Neural crest cell (in vitro differentiated cells): ENCODE measurements at places on chromosomes 12 and 14. TPM values are rescaled to one million over a fixed set of nuclear protein-coding genes. Genes with fewer than 3 reads are reported as not detected.
A peak's percentile ranks its signal among the peaks of the same experiment; 100 is the strongest.

The CMA1 gene
- total RNA-seq: not detected in 2 replicates

The BMAL2 gene
- total RNA-seq: 7.6 and 8.0 TPM in 2 replicates

The GUCY2C gene
- total RNA-seq: not detected in 2 replicates

The PTPN6 gene
- total RNA-seq: 0.73 and 1.1 TPM in 2 replicates

The RFX4 gene
- total RNA-seq: 52.1 and 53.8 TPM in 2 replicates

The ADGRD1 gene
- 0.73 and 0.98 TPM in 2 replicates for total RNA-seq

The C1QL4 gene
- total RNA-seq: 0.63 and 0.80 TPM in 2 replicates

The ADAMTS20 gene
- total RNA-seq: 1.8 and 2.0 TPM in 2 replicates

The CIROP gene
- total RNA-seq: not detected in 2 replicates

The NUDT4 gene
- 59.1 and 59.2 TPM in 2 replicates for total RNA-seq

The BMP4 gene
- 1.1 and 1.3 TPM in 2 replicates for total RNA-seq

The C12orf75 gene
- 34.6 and 40.4 TPM in 2 replicates for total RNA-seq

The SIX6 gene
- not detected in 2 replicates for total RNA-seq

The RERGL gene
- total RNA-seq: not detected in 2 replicates

DNA sequence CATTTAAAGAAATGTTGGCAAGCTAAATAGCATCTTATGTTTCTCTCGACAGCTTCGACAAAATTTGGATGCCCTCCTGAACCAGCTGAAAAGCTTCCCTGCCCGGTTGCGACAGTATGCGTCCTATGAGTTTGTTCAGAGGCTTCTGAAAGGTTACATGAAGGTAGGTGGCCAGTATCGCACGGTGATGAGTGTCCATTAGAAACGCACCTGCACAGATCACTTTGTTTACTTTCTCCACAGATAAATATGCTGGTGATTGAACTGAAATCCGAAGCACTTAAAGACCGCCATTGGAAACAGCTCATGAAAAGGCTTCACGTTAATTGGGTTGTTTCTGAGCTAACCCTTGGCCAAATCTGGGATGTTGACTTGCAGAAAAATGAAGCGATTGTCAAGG lies 36.5 kb downstream of the DYNC1H1 start:
- no peaks in the 10 kb centered on the region for H3K4me1 ChIP-seq
- no peak overlapping the region for H3K27ac ChIP-seq
- DNase-seq: no peak
- H3K36me3 ChIP-seq: peaks cover 16% of the 10 kb centered on the region

GRCh38 chr14:87489196-87489819 lies 503.7 kb downstream of the GALC start:
- H3K4me3 ChIP-seq: no peak overlapping the region
- no peak overlapping the region for H3K27ac ChIP-seq
- DNase-seq: no peak
- no peaks in the 10 kb centered on the region for H3K27me3 ChIP-seq
- no peaks in the 10 kb centered on the region for H3K36me3 ChIP-seq
- peaks cover 6% of the 10 kb centered on the region for H3K4me1 ChIP-seq

- DNase-seq: no peak
- H3K4me1 ChIP-seq: no peaks in the 10 kb centered on the region
- no peaks in the 10 kb centered on the region for H3K27me3 ChIP-seq
- H3K27ac ChIP-seq: no peak overlapping the region
Measured at GRCh38 chr12:88266806-88267360, 124.8 kb downstream of the TMTC3 start.

DNA sequence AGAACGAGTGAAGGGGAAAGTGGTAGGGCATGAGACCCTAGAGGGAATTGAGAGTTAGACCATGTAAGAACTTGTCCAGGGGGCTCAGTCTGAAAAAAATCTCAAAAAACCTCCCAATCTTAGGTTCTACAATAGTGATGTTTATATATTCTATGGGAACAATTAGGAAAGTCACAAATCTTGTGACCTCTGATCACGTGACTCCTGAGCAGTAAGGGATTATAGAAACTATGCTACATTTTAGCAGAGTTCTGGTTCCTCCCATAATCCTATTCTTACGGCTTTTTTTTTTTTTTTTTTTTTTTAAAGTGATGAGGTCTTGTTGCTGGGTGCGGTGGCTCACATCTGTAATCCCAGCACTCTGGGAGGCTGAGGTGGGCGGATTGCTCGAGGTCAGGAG lies 5.8 kb downstream of the ADCK1 start:
- no peaks in the 10 kb centered on the region for H3K36me3 ChIP-seq
- no peak overlapping the region for H3K27ac ChIP-seq
- H3K27me3 ChIP-seq: no peaks in the 10 kb centered on the region
- no peaks in the 10 kb centered on the region for H3K4me1 ChIP-seq
- DNase-seq: no peak

GRCh38 chr14:34347683-34348082 lies 114.4 kb downstream of the SPTSSA start:
- no peak overlapping the region for H3K4me3 ChIP-seq
- no peak overlapping the region for H3K27ac ChIP-seq
- DNase-seq: no peak
- H3K4me1 ChIP-seq: no peaks in the 10 kb centered on the region
- no peaks in the 10 kb centered on the region for H3K27me3 ChIP-seq

- H3K36me3 ChIP-seq: peaks cover 3% of the 10 kb centered on the region
- peaks cover 16% of the 10 kb centered on the region for H3K4me1 ChIP-seq
- no peak overlapping the region for H3K4me3 ChIP-seq
- H3K27me3 ChIP-seq: no peaks in the 10 kb centered on the region
Measured at GRCh38 chr12:22018860-22019259, 27.2 kb upstream of the CMAS start.

DNA sequence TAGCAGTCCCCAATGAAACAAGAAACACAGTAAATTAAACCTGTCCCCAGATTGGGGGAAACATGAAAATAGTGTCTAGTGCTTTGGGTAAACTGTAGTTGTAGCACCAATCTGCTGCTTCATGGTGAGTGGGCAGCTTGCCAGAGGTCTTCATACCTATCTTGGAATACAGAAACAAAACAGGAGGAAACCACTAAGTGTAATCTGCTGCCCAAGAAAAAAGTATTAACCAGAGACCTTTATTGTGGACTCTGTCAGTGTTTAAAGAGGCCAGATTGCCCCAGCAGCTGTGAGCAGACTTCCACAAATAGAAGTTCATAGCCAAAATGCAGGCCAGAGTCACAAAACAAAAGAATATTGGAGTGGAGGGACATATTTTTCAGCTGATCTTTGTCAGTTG lies 2.3 kb downstream of the ISCU start:
- DNase-seq: no peak
- H3K27ac ChIP-seq: no peak overlapping the region
- H3K36me3 ChIP-seq: peaks cover 3% of the 10 kb centered on the region
- no peaks in the 10 kb centered on the region for H3K27me3 ChIP-seq
- peaks cover 32% of the 10 kb centered on the region for H3K4me1 ChIP-seq

- H3K27me3 ChIP-seq: no peaks in the 10 kb centered on the region
- H3K36me3 ChIP-seq: peaks cover 51% of the 10 kb centered on the region
- H3K27ac ChIP-seq: no peak overlapping the region
- no peaks in the 10 kb centered on the region for H3K4me1 ChIP-seq
- DNase-seq: no peak
Measured at GRCh38 chr14:56162476-56162875, 44.3 kb downstream of the PELI2 start.

DNA sequence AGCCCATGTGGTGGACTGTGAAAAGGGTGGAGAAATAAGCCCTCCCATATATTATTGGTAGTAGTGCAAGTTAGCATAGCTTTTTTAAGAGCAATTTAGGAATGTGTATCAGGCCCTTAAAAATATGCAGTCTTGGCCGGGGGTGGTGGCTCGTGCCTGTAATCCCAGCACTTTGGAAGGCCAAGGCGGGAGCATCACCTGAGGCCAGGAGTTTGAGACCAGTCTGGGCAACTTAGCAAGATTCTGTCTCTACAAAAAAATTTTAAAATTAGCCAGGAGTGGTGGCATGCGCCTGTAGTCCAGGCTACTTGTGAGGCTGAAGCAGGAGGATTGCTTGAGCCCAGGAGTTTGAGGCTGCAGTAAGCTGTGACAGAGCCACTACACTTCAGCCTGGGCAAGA lies 64.2 kb upstream of the BCAT1 start:
- no peak for DNase-seq
- H3K4me3 ChIP-seq: no peak overlapping the region
- H3K27ac ChIP-seq: no peak overlapping the region
- no peaks in the 10 kb centered on the region for H3K27me3 ChIP-seq
- H3K4me1 ChIP-seq: no peaks in the 10 kb centered on the region

DNA sequence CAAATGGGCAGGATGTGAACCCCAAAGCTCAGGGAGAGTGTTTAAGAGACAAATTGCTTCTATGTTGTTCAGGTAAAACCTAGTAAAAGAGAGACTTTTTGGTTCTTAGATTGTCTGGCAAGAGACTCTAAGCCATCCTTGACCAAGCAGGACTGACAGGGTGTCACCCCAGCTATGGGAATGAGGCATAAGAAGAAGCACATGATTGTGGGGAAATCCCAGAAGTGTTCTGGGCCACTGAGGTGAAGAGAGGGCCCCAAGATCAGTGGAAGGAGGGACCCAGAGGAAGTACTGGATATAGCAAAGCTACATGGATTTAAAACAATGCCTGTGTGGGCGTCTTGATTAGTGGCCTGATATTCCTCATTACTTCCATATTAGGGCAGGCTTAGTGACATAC lies 99.0 kb downstream of the SAMD4A start:
- no peaks in the 10 kb centered on the region for H3K36me3 ChIP-seq
- H3K27me3 ChIP-seq: no peaks in the 10 kb centered on the region
- peak overlapping the region; percentile 76 for H3K27ac ChIP-seq

- H3K27ac ChIP-seq: no peak overlapping the region
- no peaks in the 10 kb centered on the region for H3K27me3 ChIP-seq
- no peaks in the 10 kb centered on the region for H3K36me3 ChIP-seq
Measured at GRCh38 chr14:31933716-31934115, 143.4 kb upstream of the ARHGAP5 start.

- H3K27ac ChIP-seq: peak overlapping the region; percentile 98
- H3K36me3 ChIP-seq: no peaks in the 10 kb centered on the region
- peaks cover 55% of the 10 kb centered on the region for H3K4me1 ChIP-seq
- peak; percentile 67 for DNase-seq
- peaks cover 14% of the 10 kb centered on the region for H3K27me3 ChIP-seq
Measured at GRCh38 chr14:32939254-32940065, 781 bp downstream of the NPAS3 start.

GRCh38 chr14:94548999-94549985 lies 11.9 kb upstream of the SERPINA4 start:
- DNase-seq: peak; percentile 94
- H3K27me3 ChIP-seq: peaks cover 38% of the 10 kb centered on the region
- no peak overlapping the region for H3K27ac ChIP-seq
- no peaks in the 10 kb centered on the region for H3K36me3 ChIP-seq
- peaks cover 10% of the 10 kb centered on the region for H3K4me1 ChIP-seq

- DNase-seq: no peak
- peak overlapping the region; percentile 80 for H3K4me3 ChIP-seq
- no peaks in the 10 kb centered on the region for H3K27me3 ChIP-seq
- H3K4me1 ChIP-seq: peaks cover 74% of the 10 kb centered on the region
Measured at GRCh38 chr14:68628605-68629310, 164.1 kb downstream of the ZFP36L1 start.

- peaks cover 6% of the 10 kb centered on the region for H3K4me1 ChIP-seq
- peaks cover 37% of the 10 kb centered on the region for H3K27me3 ChIP-seq
- no peak overlapping the region for H3K4me3 ChIP-seq
Measured at GRCh38 chr12:53733807-53734200, 6.6 kb upstream of the CALCOCO1 start.

GRCh38 chr12:68866950-68867349 lies 59.0 kb downstream of the MDM2 start:
- no peaks in the 10 kb centered on the region for H3K27me3 ChIP-seq
- H3K4me1 ChIP-seq: no peaks in the 10 kb centered on the region
- no peak overlapping the region for H3K4me3 ChIP-seq
- no peak overlapping the region for H3K27ac ChIP-seq
- H3K36me3 ChIP-seq: no peaks in the 10 kb centered on the region

GRCh38 chr12:62934239-62934798 lies 631 bp downstream of the PPM1H start:
- H3K27me3 ChIP-seq: peaks cover 62% of the 10 kb centered on the region
- DNase-seq: peak; percentile 25
- no peak overlapping the region for H3K27ac ChIP-seq
- peaks cover 12% of the 10 kb centered on the region for H3K4me1 ChIP-seq
- peak overlapping the region; percentile 94 for H3K4me3 ChIP-seq

- no peaks in the 10 kb centered on the region for H3K27me3 ChIP-seq
- DNase-seq: no peak
- peaks cover 22% of the 10 kb centered on the region for H3K36me3 ChIP-seq
- no peak overlapping the region for H3K4me3 ChIP-seq
- no peaks in the 10 kb centered on the region for H3K4me1 ChIP-seq
Measured at GRCh38 chr12:115966376-115966775, 311.1 kb downstream of the MED13L start.

GRCh38 chr12:11807458-11807857 lies 158.0 kb downstream of the ETV6 start:
- H3K4me3 ChIP-seq: no peak overlapping the region
- no peak overlapping the region for H3K27ac ChIP-seq
- DNase-seq: no peak
- peaks cover 27% of the 10 kb centered on the region for H3K4me1 ChIP-seq
- peaks cover 8% of the 10 kb centered on the region for H3K36me3 ChIP-seq
- H3K27me3 ChIP-seq: no peaks in the 10 kb centered on the region

DNA sequence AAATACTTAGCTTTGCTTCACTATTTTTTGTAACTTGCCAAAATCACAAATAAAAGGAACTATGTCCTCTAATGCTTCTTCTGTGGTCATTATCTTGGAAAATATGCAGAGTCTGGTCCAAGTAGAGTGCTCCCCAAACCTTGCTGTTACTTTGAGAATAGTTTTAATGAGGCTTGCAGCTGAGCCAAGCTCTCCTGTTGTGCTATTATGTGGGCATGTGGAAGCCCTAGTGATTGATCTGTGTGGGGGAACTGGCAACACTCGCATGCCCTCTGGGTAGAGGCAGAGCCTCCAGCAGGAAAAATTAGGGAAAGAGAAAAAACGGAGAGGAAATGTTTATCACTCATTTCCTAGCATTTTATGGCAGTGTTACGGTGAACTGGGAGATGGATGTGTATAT lies 473.1 kb downstream of the EGLN3 start:
- H3K27me3 ChIP-seq: no peaks in the 10 kb centered on the region
- H3K27ac ChIP-seq: no peak overlapping the region
- no peak overlapping the region for H3K4me3 ChIP-seq
- H3K4me1 ChIP-seq: peaks cover 51% of the 10 kb centered on the region
- DNase-seq: no peak
- H3K36me3 ChIP-seq: no peaks in the 10 kb centered on the region

DNA sequence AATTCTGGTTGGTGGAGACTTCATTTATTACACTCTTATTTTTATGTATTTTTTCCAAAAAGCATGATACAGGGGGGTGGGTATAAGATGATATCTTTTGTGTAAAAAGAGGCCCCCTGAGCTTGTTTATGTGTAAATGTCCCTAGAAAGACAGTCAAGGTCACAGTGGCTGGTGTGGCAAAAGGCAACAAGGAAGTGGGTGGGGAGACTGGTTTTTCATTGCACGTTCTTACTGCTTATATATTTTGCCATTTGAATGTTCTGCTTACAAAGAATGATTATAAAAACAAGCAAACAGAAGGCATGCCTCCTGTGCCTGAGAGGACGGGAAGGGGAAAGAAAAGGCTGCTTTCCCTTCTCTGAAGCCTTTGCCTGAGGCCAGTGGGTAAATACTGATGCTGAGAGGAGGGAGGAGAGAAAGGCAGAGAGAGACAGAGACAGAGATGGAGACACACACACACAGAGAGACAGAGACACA lies 24.1 kb upstream of the ADIPOR2 start:
- H3K36me3 ChIP-seq: no peaks in the 10 kb centered on the region
- H3K4me3 ChIP-seq: no peak overlapping the region
- no peak overlapping the region for H3K27ac ChIP-seq
- peaks cover 27% of the 10 kb centered on the region for H3K4me1 ChIP-seq
- H3K27me3 ChIP-seq: peaks cover 21% of the 10 kb centered on the region
- DNase-seq: no peak
